ENCODE measurements at places on chromosomes 6 and 20.
A peak's percentile ranks its signal among the peaks of the same experiment; 100 is the strongest.

DNA sequence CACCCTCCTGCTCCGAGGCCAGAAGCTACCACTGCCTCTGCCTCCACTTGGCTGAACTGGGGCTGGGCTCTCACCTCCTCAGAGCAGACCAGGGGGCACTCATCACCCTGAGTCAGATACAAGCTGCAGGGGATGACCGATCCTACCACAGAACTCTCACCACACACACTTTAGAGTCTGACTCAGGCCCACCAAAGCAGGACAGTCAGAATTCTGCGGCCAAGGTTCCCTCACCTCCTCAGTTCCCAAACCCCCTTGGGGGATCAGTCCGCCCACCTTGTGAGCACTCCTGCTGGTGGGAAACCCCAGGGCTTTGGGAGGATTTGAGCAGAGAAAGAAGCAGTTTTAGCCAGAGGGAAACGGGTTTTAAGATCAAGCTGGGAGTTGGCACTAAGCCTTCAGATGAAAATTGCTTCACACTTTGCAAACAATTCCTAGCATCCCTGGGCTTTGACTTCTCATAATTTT, 587.8 kb upstream of the JAG1 start:
- DNase-seq, result no peak

- DNase-seq, result no peak
Observed at GRCh38 chr20:5550733-5551529, 199.3 kb upstream of the SHLD1 start.

DNA sequence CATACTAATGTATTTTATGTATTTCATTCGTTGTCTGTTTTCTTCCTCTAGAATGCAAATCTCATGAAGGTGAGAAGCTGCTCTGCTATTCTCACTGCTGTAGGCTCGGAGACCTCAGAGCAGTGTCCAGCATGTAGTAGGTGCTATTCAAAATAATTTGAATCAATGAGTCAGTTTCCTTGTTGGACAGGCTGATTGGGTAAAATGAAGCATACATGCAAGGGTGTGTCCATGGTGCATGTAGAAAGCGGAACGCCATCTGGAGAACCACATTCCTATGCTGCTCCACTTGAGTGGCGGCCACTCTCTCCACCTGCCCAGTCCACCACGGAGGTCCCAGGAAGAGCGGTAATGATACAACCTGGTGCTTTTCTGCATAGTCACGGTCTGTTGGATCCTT, 412.1 kb downstream of the QKI start:
- no peak for DNase-seq

DNA sequence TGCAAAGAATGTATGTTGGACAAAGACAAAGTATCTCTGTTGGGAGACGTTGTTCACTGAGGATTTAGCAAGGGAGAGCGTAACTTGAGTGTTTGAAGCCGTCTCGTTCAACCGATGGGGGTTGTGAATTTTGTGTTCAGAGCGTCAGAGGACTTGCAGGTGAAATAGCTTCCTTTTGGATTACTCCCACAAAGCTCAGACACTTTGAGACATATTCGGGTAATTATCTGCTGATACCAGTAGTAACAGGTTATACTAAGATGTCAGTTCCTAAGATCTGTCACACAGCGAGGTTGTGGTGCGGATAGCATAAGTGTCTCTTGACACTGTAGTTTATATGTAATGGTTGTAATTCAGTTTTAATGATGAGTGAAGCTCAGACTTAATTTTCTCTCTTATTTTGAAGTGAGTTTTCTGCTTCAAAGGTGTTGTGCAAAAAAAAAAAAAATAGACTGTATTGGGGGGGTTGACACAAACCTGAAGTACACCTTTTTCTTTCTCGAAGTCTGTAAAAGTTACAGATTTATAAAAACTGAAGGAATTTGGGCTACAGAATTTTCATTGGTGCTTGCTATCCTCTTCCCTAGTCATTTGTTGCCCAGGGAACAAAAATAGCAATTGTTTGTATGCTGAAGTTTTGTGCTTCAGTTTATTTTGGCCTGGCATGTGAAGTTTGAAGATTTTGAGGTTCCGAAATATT, 1.7 kb downstream of the ASXL1 start:
- DNase-seq, result no peak

GRCh38 chr6:166010136-166010960, 157.3 kb downstream of the TBXT start:
- no peak for DNase-seq

GRCh38 chr6:142030115-142030619, 102.6 kb upstream of the GJE1 start:
- no peak for DNase-seq

DNA sequence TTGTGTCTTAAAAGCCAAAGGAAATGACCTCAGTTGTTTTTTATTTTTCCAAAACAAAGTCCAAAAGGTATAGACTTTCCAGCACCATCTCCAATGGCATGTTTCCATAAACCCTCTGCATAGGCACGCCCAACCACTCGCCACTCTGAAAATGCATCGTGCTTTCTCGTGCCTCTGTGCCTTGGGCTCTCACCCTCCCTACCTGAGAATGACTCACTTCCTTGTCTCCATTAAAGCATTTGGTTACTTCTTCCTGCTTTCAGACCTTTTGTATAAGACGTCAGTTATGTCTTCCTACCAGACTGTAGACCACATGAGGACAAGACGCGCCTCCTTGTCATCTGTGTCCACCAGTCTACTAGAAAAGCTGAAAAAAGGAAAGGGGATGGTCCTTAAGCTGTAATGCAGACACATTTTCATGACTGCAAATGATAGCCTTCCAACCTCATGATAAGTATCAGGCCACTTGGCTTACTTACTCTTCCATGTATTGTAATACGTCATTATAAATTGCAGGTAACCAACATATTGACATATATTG, 61.2 kb upstream of the CDYL start:
- DNase-seq, result no peak

- DNase-seq, result no peak
Observed at GRCh38 chr20:3067139-3068014, 4.0 kb upstream of the OXT start.

GRCh38 chr20:57451795-57452661, 60.8 kb downstream of the RBM38 start:
- DNase-seq, result no peak

DNA sequence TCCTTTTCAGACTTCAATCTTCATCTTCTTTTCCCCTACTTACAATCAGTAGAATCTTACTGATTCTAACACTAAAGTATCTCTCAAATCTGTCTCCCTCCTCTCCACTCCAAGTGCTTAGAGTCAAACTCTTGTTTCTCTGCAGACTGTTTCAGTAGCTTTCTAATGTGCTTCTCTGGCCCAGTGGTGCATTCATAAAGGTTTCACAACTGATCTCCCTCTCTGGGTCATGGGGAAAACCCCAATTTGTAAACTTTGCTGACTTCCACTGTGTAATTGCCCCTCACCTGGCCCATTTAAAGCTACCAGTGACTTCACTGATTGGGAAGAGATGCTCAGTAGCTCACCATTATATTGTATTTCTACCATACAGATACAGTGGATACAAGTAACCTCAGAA, 183.6 kb downstream of the FAXC start:
- no peak for DNase-seq

DNA sequence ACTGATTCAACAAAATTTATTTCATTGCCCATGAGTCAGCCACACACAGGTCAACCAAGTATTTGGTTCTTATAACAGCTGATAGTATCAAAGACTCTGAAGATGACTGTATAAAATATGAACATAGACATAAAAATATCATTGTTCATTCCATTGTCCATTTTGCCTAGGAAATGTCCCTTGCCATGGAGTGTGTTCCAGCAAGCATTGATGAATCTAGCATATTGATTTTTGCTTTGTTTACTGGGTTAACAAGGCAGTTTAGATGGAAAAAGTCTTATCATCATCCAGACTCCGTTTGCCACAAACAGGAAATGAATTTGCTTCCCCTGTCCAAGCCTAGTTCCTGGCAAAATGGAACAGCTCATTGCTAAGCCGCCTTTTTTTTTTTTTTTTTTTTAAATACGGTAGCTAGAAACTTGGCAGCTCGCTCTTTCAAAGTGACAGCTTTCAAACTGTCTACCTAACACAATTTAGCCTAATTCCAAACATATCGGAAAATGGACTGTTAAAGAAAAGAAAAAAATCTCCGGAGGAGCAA, 7.5 kb downstream of the F13A1 start:
- no peak for DNase-seq

GRCh38 chr20:13430346-13431002, 208.3 kb downstream of the TASP1 start:
- no peak for DNase-seq

DNA sequence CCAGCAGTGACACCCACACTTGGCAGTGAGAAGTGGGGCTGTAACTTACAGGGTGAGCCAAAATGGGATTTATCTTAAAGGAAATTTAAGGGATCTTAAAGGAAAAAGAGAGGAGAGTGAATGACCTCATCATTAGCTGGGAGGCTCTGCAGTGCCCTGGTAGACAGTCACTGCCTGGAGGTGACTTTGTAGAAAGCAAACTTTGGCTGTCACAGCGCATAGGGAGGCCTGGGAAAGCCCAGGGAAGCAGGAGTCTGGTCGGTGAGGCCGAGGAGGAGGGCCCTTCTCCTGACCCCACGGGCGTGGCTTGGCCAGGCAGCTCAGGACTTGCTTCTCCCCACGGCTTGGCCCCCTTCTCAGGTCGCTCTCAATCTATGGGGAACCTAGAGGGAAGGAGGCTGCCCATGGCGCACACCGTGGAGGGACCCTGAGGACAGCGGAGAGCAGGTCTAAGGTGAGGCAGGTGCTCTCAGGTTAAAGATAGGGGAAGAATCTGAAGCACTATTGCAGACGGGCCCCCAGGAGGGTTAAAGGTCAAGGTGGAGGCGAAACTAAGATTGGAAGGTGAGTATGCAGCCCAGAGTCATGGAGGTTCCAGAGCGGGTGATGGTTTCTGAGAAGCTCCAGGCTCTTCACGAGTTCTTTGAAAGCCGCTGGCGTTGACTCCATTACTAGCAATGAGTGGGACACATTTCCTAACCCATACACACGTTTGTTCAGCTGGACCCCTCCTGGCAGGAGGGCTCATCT, 15.6 kb upstream of the RIPK1 start:
- no peak for DNase-seq

DNA sequence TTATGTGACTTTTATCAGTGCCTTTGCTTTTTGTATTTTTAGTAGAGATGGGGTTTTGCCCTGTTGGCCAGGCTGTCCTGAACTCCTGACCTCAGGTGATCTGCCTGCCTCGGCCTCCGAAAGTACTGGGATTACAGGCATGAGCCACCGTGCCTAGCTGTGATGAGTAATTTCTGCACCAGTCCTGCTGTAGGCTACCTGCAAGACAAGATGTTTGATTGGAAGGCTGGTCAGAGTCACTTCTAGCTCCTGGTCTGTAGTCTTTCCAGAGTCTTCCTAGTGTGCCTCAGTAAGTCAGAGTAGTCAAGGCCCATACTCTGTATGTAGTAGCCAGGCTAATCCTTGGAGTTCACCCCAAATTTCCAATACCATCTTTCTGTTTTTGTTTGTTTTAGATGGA, 8.9 kb downstream of the TIAM2 start:
- no peak for DNase-seq

- DNase-seq, result no peak
Observed at GRCh38 chr6:129099696-129100095, 216.8 kb downstream of the LAMA2 start.

DNA sequence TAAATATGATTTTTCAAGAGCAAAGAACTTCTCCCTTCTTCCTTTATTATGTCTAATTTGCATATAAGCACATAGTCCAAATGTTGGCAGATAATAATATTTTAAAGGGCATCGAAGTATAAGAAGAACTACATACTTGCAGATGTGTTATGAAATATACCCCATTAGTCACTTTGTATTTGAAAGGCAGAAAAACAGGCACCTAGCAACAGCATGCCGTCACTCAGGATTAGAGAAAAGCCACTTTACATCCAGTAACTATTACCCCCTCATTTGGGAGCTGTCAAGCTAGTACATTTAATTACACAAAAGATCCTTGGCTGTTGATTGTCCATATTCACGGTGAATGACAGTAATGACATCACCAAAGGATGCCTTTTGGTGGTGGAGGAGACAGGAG, 99.3 kb upstream of the ARMC2 start:
- DNase-seq, result no peak

- DNase-seq, result peak; percentile 23
Observed at GRCh38 chr20:50930139-50930975, 880 bp downstream of the ADNP start.

- no peak for DNase-seq
Observed at GRCh38 chr6:148435386-148435785, 92.7 kb downstream of the SASH1 start.

DNA sequence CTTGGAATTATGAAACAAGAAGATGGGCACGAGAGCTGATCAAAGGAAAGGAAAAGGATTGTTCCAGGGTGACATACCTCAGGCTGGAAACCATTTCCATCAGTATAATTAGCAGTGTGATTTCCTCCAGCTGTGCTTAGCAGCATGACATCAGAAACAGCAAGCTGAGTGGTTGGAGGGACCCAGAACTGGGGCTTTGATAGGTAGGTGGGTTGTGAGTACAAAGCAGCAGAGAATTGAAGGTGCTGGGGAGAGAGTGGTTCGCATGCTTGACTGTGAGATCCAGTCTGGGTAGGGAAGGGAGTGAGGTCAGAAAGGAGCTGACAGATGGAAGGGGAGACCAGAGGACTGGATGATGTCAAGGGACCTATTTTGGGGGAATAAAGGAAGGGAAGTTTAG, 90.4 kb downstream of the CD164 start:
- DNase-seq, result no peak

GRCh38 chr6:147903321-147903720, 394.8 kb downstream of the SAMD5 start:
- DNase-seq, result no peak

- DNase-seq, result no peak
Observed at GRCh38 chr6:29559524-29560287, at the start of gene UBD. TSS of gene UBD (minus strand) at chr6:29559732. CDS start at chr6:29559701, 31 bp downstream.

DNA sequence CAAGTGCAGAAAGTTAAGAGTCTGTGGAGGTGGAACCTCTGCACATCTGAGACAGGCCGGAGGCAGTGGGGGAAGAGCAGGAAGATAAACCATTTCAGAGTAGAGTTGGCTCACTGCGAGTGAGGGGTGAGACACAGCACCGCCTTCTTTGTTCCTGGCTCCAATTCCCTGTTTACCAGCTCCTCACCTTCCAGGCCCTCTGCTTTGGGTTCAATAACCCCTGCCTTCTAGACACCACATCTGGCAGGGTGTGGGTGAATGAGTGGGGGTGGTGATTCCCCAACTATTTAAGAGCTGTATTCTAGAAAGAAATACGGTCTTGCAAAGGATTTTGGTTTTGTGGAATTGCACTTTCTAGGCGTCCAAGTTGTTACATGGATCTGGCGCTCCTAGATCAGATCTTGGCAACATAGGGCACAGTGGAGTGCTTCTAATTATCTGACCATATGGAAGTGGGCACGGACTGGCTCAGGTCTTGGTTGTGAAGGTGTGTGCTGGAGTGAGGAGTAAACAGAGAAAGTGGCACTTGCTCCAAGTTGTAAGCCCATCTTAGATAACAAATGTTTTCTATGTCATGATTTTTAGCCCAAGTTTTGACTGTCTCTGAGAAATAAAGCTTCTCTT, 141.6 kb upstream of the NRN1 start:
- DNase-seq, result no peak

- no peak for DNase-seq
Observed at GRCh38 chr6:42042108-42042507, 8.2 kb upstream of the TAF8 start.

- DNase-seq, result no peak
Observed at GRCh38 chr6:25278261-25278913, 787 bp upstream of the CARMIL1 start.

Measured in tibial artery (tissue), 4 donors.